Activated T-cell treated with anti-CD3 and anti-CD28 coated beads for 48 hours (primary cell): ENCODE measurements at places on chromosomes 11 and 22.

DNA sequence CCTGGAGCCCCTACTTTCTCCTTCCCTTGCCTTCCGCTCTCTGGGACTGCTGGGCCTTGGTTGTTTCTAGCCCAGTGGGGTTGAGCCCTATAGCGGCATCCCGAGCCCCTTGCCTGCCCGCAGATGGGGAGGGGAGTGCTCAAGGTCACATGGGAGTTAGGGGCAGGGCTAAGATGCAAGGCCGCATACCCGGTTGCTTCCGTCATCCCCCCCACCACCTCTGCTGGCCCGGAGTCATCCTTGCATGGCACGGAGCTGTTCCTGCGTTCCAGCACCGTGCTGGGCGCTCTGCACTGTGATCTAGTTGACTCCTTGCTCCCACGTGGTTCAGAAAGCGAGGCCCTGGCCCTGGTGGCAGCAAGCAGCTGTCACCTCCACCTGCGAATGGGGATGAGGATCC lies 18.0 kb downstream of the FLRT1 start:
- no peak for DNase-seq

DNA sequence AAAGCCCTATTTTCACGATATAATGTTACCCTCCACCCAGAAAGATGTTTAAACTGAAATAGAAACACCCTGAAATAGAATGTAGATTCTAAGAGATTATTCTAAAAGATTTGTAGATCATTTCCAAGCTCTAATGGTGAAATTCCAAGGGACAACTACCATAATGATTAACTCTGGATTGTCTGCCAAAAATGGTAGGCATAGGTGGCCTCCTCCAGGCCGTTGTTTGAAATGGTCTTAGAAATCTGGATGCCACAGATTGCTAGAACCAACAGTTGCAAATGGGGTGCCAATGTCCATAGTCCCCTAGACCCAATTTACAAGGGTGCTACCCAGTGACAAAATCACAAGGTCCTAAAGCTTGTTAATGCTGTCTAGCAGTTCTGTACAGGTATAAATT lies 6.7 kb upstream of the SLC6A5 start:
- no peak for DNase-seq

DNA sequence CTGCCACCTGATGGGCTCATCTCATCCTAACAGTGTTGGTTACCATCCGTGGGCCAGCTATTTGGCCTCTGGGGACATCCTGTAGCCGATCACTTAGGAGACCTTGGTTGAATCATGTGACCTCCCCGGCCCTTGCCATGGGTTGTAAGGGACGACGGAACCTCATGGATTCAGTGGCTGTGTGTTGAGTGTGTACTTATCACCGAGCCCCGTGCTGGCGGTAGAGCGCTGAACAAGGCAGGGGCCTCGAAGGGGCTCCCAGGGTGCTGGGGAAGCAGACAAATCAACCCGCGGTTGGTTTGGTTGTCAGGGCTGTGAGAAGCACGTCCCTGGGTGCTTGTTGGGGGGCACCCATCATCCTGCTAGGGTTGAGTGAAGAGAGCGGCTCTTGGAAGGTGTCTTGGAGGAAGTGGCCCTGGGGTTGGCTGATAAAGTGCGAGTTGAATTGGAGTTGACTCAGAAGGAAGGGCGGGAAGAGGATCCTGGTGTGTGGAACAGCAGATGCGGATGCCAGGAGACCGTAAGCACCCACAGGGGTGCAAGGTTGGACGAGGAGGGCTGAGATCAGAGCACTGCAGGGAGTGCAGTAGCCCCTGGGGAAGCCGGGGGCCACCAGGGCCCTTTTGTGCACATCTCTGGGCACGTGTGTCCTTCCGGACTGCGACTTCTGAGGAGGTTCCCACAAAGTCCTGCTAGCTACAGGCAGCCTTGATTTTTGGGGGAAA lies 53.6 kb downstream of the MPPED1 start:
- DNase-seq, result no peak

DNA sequence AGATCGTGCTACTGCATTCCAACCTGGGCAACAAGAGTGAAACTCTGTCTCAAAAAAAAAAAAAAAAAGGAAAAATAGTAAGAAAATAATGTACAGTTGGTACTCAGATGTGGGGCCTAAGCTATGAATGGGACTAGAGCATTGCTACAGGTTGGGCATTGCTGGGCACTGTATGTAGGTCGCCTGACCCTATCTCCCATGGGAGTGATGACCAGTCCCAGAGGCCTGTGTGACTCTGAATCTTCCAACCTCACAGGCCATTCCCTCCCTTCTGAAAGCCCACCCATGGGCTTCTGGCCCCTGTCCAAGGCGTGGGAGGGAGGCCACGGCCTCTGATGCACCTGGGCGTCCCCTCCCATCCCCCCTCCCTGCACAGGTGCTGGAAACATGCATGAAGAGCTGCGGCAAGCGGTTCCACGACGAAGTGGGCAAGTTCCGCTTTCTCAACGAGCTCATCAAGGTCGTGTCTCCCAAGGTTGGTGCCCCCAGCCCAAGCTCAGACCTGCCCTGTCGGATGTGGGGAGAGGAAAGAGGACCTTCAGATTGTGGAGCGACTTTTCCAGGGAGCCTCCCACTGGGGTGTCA lies 9.5 kb downstream of the GGA1 start:
- DNase-seq, result no peak

DNA sequence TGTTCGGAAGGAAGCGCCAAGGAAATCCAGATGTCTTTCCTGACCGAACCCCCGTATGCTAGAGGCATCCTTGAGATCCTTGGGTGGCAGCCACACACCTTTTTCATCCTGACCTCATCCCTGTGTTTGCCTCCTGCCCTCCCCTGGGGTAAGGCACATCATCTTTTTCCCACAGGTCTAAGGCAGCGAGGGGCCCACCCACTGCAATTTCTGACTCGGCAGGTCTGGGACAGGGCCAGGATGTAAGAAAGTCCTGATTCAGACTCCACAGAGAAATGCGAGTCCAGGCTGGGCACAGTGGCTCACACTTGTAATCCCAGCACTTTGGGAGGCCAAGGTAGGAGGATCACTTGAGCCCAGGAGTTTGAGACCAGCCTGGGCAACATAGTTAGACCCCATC lies 10.5 kb downstream of the ZMAT5 start:
- DNase-seq, result no peak

- no peak for DNase-seq
Measured at GRCh38 chr11:25423436-25424199, 908.3 kb upstream of the ANO3 start.

GRCh38 chr11:113118104-113118503 lies 156.9 kb downstream of the NCAM1 start:
- DNase-seq, result no peak

DNA sequence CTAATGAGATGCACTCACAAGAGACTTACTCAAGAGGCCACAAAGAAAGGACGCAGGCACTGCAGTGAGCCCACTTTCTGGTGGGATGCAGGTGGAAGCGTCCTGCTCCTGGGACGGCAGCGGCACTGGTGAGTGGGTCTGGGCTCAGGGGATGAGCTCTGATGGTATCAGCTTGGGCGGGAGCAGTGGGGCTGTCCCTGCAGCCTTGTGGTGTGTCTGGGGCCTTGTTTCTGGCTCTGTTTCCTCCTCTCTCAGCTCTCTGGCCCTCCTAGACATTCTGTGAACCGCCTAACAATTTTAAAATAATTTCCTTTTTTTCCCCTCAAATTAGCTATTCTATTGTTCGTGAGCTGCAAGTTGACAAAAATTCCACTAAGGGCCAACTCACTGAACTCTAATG lies 8.8 kb upstream of the ST14 start:
- DNase-seq, result no peak

GRCh38 chr11:66643745-66644437 lies 5.4 kb downstream of the RBM4 start:
- DNase-seq, result no peak

GRCh38 chr11:2558397-2558796 lies 113.6 kb downstream of the KCNQ1 start:
- no peak for DNase-seq

GRCh38 chr11:57793351-57794115 lies 31.9 kb downstream of the CTNND1 start:
- DNase-seq, result no peak

DNA sequence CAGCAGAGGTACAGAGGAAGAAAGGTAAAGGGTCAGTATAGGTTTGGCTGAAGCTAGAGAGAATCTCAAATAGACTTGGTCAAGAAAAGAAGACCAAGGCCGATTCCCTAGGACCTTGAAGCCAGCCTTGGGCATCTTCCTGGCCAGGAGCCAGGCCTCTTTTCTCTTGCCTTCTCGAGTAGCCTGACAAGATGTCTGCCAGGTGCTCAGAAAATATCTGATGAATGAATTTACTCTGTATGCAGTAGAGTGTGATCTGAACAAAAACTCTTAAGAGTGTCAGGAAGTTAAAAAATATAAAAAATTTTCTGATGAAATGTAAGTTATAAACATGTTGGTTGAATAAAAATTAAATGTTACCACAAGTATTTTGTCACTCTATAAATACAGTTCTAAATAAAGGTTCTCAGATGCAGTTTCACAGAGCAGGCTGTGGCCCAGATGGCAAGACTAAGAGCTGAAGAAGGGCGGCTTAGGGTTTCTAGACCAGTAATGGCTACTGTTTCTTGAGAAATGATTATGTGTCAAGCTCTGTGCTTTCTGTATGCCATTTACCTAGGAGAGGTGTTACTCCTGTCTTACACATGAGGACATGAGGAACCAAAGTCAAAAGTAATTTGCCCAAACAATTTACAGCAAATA lies 98.1 kb downstream of the ATXN10 start:
- DNase-seq, result no peak

DNA sequence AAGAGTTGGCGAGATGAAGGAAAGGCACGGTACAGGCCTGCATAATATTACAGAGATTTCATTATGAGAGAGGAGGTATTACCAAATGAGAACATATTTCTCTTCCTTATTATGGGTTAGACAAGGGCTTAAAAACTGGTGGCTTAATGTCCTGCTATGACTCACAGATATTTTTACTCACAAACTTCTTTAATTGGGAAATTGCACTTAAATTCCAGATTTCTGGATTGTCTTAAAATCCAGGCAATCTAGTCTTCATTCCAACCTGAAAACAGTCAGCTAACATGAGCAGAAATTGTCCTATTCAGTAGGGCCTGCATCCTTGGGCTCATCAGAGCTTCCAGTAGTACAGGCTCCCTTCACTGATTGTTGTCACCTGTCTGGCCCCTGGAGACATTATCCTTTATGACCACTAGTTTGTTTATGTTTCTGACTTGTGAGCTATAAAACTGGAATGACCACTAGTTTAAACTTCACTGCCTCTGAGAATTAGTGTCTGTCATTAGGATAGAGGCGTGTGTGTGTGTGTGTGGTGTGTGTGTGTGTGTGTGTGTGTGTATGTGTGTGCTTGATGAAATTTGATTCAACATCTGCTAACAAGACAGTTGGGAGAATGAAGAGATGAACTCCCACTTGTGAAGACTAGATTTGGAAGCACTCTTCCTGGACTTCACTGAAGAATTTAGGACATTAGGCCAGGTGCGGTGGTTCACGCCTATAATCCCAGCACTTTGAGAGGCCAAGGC lies 25.1 kb downstream of the DBX1 start:
- no peak for DNase-seq

GRCh38 chr11:74318241-74318932 lies 6.9 kb upstream of the P4HA3 start:
- no peak for DNase-seq

GRCh38 chr22:45720839-45721378 lies 49.3 kb downstream of the ATXN10 start:
- DNase-seq, result no peak

DNA sequence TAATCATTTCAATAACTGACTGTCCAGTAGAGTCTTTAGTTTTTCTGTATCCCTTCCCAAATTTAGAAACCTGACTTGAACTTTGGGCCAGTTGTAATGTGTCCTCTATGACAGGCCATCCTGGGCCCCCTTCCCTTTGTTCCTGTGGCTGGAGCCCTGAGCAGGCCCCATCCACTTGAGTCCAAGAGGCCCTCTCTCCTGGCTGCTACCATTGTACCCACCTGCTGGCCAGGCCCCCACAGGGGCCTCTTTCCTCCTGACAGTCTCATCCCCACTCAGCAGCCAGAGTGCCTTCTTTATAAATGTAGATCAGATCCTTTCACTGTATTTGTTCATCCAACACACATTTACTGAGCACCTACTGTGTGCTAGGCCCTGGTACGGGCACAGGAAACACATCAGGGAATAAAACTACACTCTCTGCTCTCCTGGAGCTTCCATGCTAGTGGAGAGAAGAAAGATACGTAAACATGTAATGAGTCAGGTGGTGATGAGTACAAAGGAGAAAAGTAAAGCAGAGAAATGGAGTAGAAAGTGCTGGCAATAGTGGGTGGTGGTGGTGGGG lies 2.7 kb upstream of the LRP5 start:
- DNase-seq, result no peak

GRCh38 chr22:39655831-39656230 lies 85.3 kb downstream of the CACNA1I start:
- no peak for DNase-seq

- DNase-seq, result no peak
Measured at GRCh38 chr11:2466069-2466801, 21.4 kb downstream of the KCNQ1 start.

- DNase-seq, result no peak
Measured at GRCh38 chr22:27829620-27830019, 28.1 kb upstream of the MN1 start.

DNA sequence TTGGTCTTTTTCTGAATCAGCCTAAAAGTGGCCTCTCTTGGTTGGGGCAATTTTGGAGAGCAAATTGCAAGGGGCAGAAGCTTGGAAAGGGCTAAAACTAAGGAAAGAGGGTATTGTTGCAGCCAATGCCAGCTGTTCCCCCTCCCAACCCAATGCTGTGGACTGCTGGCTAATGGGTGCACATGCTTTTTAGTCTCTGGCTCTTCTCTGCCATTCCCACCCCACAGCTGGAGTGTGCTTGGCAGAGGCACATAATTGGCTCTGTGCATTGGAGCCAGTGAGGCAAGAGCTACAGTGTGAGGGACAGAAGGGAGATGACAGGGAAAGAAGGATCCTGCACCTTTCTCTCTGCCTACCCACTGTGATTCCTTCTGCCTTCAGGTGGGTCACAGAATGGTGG lies 140.0 kb downstream of the NECTIN1 start:
- no peak for DNase-seq

DNA sequence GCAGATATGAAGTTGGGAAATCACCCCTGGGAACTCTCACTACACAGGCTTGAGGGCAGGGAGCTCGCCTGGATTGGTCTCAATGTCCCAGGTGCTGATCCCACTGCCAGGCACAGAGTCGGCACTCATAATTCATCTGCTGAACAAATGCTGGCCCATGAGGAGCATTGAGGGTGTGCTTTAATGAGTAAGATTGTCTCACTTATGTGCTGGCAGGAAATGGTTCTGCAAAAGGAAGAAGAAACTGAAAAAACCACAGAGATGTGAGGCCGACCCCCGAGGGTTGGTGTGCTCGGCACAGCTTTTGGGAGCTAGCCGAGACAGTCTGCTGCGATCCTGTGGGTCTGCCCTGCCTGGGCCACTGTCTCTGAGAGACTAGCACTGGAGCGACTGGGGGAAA lies 9.4 kb downstream of the PLAAT2 start:
- no peak for DNase-seq
